ENCODE measurements at places on chromosomes 4 and X. TPM values are rescaled to one million over a fixed set of nuclear protein-coding genes. Genes with fewer than 3 reads are reported as not detected.

The TKTL2 gene
- not detected for polyA plus RNA-seq

The MAMLD1 gene
- polyA plus RNA-seq = 2.0 TPM

The FRMPD4 gene
- polyA plus RNA-seq = not detected

DNA sequence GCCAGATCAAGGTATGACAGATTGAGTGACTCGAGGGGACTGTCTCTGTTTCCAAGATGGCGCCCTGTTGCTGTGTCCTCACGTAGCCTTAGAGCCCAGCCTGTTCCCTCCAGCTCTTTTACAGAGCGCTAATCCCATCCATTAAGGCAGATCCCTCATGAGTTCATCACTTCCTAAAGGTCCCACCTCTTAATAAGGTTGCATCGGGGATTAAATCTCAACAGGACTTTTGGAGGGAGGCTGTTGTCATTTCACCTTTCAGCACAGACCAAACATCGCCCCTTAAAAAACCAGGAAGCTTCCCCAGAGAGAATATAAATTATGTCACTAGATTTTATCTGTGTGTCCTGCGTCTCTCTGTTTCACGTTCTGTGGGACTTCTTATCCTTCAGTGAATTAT, 32.6 kb upstream of the DHRSX start:
- H3K27me3 ChIP-seq = no peaks in the 10 kb centered on the region
- no peak for DNase-seq
- no peak overlapping the region for H3K4me3 ChIP-seq
- no peak overlapping the region for H3K27ac ChIP-seq
- H3K4me1 ChIP-seq = no peaks in the 10 kb centered on the region
- no peaks in the 10 kb centered on the region for H3K36me3 ChIP-seq

DNA sequence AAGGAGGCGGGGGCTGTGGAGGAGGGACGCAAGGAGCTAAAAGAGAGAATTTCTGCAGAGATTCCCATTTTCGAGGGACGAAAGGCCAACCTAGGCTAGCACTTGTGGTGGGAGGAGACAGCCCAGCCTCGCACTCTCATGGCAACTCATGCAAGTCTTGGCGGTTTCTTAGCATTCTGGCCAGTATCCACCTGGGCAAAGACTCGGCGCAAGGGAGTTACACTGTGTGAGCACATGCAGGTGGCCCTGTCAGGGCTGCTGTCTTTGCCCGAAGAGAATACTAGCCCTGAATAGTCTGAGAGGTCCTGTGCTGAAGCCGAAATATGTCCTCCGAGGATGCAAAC, 15.5 kb downstream of the MCF2 start:
- H3K27me3 ChIP-seq = no peaks in the 10 kb centered on the region
- no peak for DNase-seq
- no peak overlapping the region for H3K4me3 ChIP-seq
- no peaks in the 10 kb centered on the region for H3K36me3 ChIP-seq
- H3K27ac ChIP-seq = no peak overlapping the region

GRCh38 chr4:1472148-1472797, 66.0 kb upstream of the NKX1-1 start:
- H3K4me3 ChIP-seq = no peak overlapping the region
- no peak overlapping the region for H3K27ac ChIP-seq
- H3K36me3 ChIP-seq = no peaks in the 10 kb centered on the region
- no peaks in the 10 kb centered on the region for H3K4me1 ChIP-seq

- no peaks in the 10 kb centered on the region for H3K27me3 ChIP-seq
- H3K36me3 ChIP-seq = peaks cover 3% of the 10 kb centered on the region
- no peaks in the 10 kb centered on the region for H3K4me1 ChIP-seq
- DNase-seq = no peak
- H3K27ac ChIP-seq = no peak overlapping the region
Observed at GRCh38 chrX:107107459-107107858, 11.2 kb downstream of the RBM41 start.

GRCh38 chr4:56195025-56195424, 192.3 kb downstream of the AASDH start:
- no peak overlapping the region for H3K27ac ChIP-seq
- H3K4me1 ChIP-seq = no peaks in the 10 kb centered on the region
- no peaks in the 10 kb centered on the region for H3K36me3 ChIP-seq
- no peak for DNase-seq
- H3K27me3 ChIP-seq = no peaks in the 10 kb centered on the region

- H3K27me3 ChIP-seq = no peaks in the 10 kb centered on the region
- no peak overlapping the region for H3K27ac ChIP-seq
- no peaks in the 10 kb centered on the region for H3K4me1 ChIP-seq
- H3K36me3 ChIP-seq = no peaks in the 10 kb centered on the region
- no peak for DNase-seq
Observed at GRCh38 chrX:10579112-10580011, 41.0 kb downstream of the MID1 start.

DNA sequence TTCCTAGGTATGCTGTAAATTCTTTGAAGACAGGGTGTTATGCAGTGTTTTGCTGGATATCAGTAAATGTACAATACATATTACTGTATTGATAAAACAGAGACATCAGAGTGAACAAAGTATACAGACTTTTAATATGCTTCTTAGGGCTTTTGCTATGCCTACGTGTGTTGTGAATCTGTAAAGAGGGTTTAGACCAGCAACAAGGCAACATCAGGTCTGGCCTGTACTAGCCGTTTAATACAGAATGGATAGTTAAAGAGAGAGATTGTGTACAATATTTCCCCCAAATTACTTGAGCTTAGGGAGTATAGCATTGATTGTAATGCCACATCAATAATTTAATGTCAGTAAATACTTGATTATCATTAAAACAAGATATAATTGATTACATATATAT, 75.2 kb downstream of the PAQR3 start:
- no peak overlapping the region for H3K27ac ChIP-seq
- H3K27me3 ChIP-seq = no peaks in the 10 kb centered on the region
- H3K36me3 ChIP-seq = no peaks in the 10 kb centered on the region
- no peak overlapping the region for H3K4me3 ChIP-seq
- DNase-seq = no peak

DNA sequence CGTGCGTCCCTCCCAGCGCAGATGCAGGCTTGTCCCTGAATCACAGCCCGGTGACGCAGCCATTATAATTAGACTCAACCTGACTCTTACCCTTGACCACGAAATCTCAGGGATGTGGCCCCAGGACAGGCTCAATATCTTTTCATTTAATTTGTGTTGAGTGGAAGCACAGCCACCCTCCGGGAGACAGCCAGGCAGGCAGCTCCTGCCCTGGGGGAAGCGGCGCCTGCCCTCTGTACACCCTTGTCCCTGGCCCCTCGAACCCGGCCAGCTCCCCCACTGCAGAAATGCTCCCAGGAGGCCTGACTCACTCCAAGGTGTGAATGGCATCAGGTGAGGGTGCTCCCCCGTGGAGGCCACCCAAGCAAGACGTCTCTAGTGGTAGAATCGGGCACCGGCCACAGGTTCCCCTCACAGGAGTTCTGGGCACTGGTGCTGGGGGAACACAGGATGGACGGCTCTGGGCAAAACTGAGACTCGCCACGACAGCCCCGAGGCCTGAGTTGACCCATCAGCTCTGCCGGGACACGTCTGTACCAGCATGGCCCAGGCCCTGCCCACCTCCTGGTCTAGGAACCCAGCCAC, 2.7 kb downstream of the CPLX1 start:
- H3K36me3 ChIP-seq = no peaks in the 10 kb centered on the region
- no peak overlapping the region for H3K4me3 ChIP-seq
- peaks cover 19% of the 10 kb centered on the region for H3K27me3 ChIP-seq
- H3K4me1 ChIP-seq = no peaks in the 10 kb centered on the region
- no peak overlapping the region for H3K27ac ChIP-seq
- DNase-seq = no peak

DNA sequence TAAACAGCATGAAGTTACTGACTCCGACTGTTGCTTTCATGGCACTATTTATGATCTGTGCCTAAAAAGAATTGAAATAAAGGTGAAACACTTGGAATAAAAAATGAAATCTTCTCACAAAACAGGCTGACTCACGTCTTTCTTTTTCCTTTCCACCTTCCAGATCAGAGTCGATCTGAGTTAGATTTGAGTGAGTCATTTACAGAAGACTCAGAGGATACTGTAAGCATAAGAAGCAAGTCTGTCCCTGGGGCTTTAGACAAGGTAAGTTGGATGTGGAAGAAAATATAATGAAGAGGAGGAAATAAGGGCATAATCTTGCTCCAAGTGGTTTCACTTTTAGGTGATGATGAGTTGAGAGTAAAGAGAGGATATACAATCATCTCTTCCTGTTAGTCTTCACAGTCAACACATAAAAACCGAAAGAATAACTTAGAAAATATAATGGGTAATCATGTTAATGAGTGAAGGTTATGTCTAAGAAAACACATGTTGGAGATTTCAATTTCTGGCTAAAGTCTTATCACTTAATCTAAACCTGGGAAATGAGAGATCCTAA, 89.7 kb downstream of the SYTL5 start:
- H3K4me3 ChIP-seq = no peak overlapping the region
- no peaks in the 10 kb centered on the region for H3K4me1 ChIP-seq

DNA sequence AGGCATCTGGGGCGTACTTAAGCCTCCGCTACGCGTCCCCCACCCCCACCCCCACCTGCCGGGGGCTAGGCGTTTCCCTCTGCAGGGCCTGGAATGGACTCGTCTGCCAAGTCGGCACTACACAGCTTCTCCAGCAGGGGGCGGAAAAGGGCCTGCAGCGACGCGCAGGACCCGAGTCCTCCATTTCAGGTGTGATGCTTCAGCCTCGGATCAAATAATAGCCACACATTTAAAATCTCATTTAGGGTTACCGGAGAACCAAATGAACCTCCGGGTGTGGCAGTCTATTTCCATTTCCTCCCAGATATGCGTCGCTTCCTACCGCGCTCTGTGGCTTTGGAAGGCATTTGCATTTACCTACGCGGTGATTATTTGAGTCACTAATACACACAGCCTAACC, 2.9 kb downstream of the PAK3 start:
- H3K27ac ChIP-seq = peak overlapping the region; percentile 12
- no peaks in the 10 kb centered on the region for H3K36me3 ChIP-seq
- no peaks in the 10 kb centered on the region for H3K27me3 ChIP-seq
- DNase-seq = peak; percentile 77

DNA sequence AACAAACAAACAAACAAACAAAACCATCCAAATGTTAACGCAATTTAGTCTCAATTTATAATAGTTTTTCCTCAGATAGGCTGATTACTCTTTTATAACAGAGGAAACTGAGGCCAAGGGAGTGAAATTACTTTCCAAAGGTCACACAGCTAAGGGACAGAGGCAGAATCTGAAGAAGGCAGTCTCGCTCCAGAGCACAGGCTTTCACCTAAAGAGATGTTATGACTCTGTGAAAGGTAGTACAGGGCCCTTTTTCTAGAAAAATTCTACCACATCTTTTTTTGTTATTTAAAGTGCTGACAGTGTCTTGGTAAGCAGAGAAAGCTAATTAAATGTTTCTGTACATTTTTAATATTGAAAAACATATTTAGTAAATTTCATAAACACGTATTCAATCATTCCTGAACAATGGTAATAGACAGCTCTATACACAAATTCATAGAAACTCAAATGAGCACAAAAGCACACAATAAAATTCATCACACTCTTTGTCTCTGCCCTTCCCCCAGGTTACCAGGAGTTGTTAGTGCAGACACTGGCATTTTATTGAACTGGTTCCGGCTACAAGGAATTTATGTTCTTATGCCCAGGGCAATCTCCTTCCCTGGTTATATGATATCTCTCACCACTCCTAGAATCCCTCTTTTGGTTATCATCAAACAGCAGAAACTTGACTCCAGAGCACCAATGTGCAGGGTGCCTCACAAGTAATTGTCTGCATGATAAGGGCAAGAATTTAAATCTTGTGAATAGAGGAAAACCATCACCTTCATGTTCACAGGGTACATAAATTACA, 7.7 kb upstream of the APBB2 start:
- H3K27me3 ChIP-seq = no peaks in the 10 kb centered on the region
- no peak overlapping the region for H3K4me3 ChIP-seq
- no peaks in the 10 kb centered on the region for H3K4me1 ChIP-seq
- no peaks in the 10 kb centered on the region for H3K36me3 ChIP-seq
- no peak for DNase-seq
- H3K27ac ChIP-seq = no peak overlapping the region

DNA sequence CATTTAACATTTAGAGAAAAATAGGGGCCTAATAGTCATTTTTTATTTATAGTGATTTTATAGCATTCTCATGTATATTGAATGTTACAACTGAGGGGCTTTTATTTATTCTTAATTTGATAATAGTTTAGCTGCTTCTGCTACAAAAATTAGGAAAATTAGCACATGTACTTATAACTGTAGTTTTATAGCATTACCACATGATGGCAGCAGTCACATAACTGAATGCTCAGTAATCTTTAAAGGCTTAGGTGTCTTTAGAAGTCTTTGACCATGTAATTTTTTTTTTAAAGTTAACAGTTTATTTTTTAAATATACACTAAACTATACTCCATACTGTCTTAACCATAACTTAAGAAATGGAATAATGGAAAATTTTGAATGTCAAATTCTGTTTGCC, 136.6 kb downstream of the STAG2 start:
- H3K4me3 ChIP-seq = no peak overlapping the region
- no peaks in the 10 kb centered on the region for H3K27me3 ChIP-seq
- no peak overlapping the region for H3K27ac ChIP-seq
- no peak for DNase-seq
- no peaks in the 10 kb centered on the region for H3K4me1 ChIP-seq
- peaks cover 6% of the 10 kb centered on the region for H3K36me3 ChIP-seq

- no peak overlapping the region for H3K4me3 ChIP-seq
- H3K36me3 ChIP-seq = no peaks in the 10 kb centered on the region
- no peak for DNase-seq
- H3K4me1 ChIP-seq = no peaks in the 10 kb centered on the region
Observed at GRCh38 chrX:86133761-86134160, 14.5 kb upstream of the DACH2 start.

- DNase-seq = no peak
- no peak overlapping the region for H3K27ac ChIP-seq
- no peaks in the 10 kb centered on the region for H3K36me3 ChIP-seq
- H3K4me3 ChIP-seq = no peak overlapping the region
- no peaks in the 10 kb centered on the region for H3K27me3 ChIP-seq
Observed at GRCh38 chr4:125464146-125464545, 149.4 kb downstream of the FAT4 start.

GRCh38 chr4:185955151-185955770, 113.7 kb upstream of the TLR3 start:
- H3K4me3 ChIP-seq = no peak overlapping the region
- DNase-seq = no peak
- no peak overlapping the region for H3K27ac ChIP-seq
- no peaks in the 10 kb centered on the region for H3K36me3 ChIP-seq
- H3K27me3 ChIP-seq = no peaks in the 10 kb centered on the region
